ENCODE measurements at places on chromosomes 2 and 18.

DNA sequence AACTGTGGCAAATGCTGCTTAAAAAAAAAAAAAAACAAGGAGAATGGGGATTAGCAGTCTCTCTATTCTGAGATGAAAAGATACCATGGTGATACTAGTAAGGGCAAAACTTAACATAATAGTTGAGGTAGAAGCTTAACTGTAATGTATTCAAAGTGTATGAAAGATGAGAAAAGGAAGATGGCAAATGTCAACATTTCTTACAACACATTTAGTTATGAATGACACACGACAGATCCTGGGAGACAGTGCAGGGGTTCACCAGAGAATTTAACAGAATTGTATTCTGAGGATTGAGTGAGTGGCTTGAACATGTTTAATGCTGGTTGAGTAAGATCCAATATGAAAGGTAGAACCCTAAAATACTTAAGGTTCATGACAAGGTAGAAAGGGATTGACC lies 52.7 kb downstream of the CUL3 start:
- DNase-seq = no peak

DNA sequence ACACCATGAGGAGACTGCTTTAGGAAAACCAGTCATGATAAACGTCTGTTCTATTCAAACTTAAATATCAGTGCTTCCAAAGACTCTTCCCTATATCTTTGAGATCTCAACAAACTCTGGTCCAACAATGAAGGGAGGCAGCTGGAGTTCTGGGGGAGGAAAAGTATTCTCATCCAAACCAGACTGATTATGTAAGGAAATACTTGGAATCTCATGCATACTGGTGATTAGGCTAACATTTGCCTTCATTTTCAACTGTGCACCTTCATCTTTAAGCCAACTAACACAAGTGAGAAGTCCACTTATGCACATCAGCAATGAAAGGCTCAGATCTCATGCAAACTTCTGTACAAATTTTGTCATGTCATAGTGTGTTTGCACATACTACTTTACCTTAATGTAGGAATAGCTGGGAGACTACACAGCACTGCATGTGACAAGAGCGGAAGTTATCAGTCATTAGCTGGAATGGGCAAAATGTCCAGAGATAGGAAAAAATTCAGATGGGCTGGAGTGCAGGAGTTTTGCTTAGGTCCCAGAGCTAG lies 67.5 kb upstream of the STK17B start:
- no peak for DNase-seq

GRCh38 chr2:44335806-44336538 lies 25.3 kb downstream of the PREPL start:
- no peak for DNase-seq

- DNase-seq = no peak
These were observed 80.1 kb upstream of the CTNNA2 start for GRCh38 chr2:79432731-79433146.

- no peak for DNase-seq
These were observed 313.0 kb downstream of the RDH14 start for GRCh38 chr2:18247282-18248110.

DNA sequence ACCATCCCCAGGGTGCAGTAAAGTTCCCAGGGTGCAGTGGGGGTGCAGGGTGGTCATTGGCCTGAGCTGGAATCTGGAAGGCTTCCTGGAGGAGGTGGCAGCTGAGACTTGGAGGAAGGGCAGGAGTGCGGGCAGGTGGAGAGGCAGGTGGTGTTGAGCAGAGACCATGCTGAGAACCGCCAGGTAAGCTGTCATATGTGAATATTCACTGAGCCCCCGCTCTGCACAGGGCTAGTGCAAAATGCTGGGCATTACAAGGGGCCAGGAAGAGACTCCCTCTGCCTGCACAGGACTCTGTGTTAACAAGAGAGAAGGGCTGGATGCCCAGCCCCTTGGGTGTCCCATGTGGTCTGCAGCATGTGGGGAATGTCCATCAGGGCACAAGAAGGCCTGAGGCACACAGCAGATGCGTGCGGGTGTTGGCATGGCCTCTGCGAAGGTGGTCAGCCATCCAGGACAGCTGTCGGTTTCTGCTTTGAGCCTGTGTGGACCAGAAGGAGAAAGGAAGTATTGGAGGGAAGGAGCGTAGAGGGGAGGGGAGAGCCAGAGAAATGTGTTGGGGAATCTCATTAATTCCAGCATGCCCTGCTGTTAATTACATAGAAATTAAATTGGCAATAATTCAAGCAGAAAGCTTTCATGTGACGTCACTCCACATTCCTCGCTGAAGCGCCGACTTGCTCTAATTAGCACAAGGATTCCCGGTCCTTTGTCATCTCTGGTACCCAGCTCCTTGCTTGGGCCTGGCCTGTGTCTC lies 62.8 kb upstream of the OTOS start:
- no peak for DNase-seq

- no peak for DNase-seq
These were observed 357.1 kb downstream of the CPS1 start for GRCh38 chr2:210913461-210913860.

GRCh38 chr2:32425719-32426141 lies 68.9 kb downstream of the BIRC6 start:
- no peak for DNase-seq

DNA sequence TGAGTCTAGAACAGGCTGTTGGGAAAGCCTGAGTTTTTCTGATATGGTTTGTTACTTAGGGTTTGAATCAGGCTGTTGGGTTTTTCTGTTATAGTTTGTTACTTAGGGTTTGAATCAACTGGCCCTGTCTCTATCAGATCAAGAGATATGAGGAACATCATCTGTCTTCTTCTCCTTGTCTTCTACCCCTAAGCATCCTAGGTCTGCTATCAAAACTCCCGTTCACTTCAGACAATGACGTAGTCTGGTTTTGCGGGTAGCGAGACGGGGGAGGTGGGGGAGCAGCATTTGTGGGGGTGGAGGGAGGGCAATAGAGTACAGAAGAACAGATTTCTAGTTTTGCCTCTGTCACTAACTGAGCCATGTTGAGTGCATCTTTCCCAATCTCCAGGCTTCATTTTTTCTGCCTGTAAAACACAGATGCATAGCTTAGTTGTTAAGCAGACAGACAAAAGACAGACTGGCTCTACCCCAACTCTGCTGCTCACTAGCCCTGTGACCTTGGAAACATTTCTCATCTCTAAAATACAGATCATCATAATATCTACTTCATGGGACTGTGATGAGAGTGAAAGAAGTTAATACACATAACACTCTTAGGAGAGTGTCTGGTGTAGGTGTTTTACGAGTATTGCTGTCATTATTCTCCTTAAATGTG lies 9.1 kb downstream of the TNP1 start:
- DNase-seq = no peak
